ENCODE measurements at places on chromosomes 6 and 20.

- no peak for DNase-seq
Measured at GRCh38 chr6:134908906-134909516, 40.9 kb downstream of the ALDH8A1 start.

DNA sequence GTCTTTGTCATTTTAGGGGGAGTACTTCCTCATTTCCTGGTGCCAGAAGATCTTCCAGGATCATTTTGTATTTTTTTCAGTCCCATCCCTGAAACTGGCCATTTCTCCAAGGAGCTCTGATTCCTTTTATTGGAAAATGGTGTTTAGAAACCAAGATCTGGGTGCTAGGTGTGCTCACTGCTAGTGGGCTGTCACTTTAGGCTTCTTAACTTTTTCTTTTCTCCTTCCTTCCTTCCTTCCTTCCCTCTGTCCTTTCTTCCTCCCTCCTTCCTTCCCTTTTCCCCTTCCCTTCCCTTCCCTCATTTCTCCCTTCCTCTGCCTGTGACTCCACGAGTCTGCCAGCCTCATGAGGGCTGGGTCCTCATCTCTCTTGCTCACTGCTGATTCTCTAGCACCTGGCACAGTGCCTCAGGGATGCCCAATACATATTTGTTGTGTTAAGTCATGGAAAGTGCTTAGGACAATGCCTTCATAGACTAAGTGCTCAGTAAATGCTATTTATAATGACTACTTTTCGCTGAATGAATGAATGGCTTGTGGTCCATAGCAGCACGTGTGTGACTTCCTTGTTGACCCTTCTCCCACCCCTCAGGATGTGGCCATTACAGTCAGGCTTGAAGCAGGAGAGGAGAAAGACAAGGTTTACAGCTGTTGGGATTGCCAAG, 36.9 kb downstream of the APCDD1L start:
- DNase-seq: no peak

DNA sequence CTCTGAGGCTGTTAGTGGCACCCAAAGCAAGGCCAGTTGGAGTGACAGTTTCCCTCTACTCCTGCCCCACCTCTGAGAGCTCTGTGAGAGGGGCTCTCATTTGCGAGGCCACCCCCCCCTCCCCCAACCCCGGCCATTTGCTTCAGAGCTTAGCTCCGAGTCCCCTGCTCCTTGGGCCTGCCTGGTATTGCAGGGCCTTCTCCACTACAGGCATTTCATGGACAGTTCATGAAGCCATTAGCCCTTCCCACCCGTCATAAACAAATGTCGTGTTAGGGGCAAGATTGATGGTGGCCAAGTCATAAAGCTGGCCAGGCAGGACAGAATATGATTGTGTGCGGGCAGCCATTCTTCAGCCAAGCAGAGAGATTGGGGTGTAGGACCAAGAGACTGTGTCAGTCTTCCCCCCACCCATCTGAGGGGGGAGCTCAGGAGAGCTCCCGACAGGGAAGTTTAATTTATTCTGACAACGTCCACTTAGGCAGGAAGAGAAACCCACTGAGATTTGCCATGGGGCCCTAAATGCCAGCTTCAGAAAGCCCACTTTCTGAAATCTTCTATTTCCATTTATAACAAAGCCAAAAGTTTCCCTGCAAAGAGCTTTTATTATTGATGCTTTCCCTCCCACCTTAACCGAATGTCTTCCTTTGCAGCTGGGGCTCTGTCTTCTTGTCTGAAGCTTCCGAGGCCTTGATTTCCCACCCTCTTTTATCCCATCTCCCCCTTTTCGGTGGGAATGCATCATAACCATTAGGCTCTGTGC, 7.2 kb downstream of the FOXC1 start:
- DNase-seq: no peak

- DNase-seq: no peak
Measured at GRCh38 chr6:31528307-31528777, 420 bp upstream of the MCCD1 start.

- no peak for DNase-seq
Measured at GRCh38 chr6:81834141-81834681, 81.7 kb upstream of the TENT5A start.

GRCh38 chr20:62282877-62283503, 19.8 kb upstream of the ADRM1 start:
- no peak for DNase-seq

- DNase-seq: no peak
Measured at GRCh38 chr6:107535626-107536025, 45.7 kb downstream of the SOBP start.

DNA sequence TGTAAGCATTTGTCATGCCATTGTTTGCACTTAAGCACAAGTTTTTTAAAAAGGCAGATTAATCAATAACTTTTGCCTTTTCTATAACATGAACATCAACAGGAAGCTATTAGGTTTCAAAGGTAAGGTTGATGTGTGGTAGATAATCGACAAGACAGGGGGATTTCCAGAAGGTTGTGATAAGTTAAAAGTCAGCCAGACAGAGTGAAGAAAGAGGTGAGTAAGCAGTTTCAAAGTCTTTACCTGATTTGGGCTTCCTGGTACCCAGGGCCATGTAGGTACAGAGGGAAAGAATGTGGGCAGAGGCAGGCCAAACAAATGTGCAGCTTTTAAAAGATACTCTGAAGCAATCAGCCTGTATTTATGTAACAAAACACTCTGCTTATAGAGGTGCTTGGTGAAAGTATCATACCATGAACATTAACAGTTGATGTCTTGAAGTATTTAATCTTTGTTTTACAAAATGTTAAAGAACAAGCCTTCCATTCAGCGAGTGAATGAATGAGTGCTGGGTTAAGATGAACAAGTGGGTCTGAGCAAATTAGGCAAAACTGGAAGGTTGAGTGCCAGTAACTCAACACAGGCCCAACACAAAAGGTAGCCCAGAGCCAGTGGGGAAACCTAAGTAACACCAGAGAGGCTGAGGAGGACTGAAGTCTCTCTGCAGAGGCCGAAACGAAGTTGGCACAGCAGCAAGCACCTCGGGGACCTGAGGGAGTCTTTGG, 60.2 kb downstream of the LRRC1 start:
- DNase-seq: no peak

DNA sequence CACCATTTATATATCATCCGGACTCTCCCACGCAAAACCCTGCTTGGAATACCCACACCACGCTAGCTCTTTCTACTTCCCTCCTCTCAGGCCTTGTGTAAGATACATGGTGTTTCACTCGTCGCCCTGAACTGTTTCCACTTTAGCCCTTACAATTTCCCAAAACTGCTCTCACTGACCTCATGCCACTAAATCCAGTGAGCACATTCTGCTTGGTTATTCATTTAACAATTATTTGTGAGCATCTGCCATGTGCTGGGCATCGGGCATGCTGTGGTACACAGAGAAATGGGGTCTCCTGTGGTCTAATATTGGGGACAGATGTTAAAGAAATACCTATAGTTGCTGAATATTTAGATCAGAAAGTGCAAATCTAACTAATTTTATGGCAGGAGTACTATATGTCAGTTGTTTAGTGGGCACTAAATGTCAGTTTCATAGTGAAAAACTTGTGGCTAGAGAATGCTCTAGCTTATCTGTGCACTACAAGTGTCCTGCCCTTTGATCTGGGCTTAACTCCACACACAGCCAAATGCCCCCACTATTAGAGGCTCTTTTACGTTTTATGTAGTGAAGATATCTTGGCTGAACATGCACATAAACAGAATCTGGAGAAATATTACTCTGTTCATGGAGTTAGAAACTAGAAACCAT, 41.0 kb downstream of the PLEKHG1 start:
- no peak for DNase-seq

- DNase-seq: no peak
Measured at GRCh38 chr20:13325033-13325432, 104.0 kb downstream of the ISM1 start.

DNA sequence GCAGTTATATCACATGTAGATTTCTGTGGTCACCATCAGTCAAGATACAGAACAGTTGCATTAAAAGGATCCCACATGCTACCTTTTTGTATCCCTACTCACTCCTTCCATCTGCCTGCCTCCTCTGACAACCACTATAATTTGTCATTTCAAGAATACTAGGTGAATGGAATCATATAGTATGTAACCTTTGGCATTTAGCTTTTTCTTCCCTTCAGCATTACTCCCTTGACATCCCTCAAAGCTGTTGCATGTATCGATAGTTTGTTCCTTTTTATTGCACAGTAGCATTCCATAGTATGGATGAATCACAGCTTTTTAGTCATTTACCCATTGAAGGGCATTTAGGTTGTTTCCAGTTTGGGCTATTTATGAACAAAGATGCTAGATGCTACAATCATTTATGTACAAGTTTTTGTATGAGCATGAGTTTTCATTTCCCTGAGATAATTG, 26.1 kb downstream of the NCOA7 start:
- DNase-seq: no peak

DNA sequence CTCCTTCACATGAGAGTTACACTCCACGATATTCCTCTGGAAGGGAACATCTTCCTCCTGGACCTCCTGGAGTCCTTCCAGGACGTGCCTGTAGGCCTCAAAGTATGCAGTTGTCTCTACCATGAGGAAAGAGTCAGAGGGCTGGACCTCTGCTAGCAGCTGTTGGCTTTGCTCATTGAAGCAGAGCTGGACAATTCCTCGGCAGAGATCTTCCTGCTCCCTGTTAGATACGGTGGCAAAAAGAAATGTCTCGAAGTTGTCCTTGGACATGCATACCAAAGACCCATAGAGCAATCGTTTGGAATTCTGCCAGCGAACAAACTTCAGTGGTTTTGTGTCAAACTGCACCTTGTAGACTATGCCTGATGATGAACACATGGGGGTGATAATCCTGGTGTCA, 7.7 kb downstream of the ZNFX1 start:
- no peak for DNase-seq

DNA sequence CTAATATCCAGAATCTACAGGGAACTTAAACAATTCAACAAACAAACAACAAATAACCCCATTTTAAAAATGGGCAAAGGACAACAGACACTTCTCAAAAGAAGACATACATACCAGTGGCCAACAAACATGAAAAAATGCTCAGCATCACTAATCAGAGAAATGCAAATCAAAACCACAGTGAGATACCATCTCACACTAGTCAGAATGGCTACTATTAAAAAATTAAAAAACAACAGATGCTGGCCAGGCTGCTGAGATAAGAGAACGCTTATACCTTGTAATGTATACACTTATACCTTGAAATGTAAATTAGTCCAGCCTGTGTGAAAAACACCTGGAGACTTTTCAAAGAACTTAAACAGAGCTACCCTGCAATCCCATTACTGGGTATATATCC, 166.8 kb downstream of the IBTK start:
- DNase-seq: no peak

DNA sequence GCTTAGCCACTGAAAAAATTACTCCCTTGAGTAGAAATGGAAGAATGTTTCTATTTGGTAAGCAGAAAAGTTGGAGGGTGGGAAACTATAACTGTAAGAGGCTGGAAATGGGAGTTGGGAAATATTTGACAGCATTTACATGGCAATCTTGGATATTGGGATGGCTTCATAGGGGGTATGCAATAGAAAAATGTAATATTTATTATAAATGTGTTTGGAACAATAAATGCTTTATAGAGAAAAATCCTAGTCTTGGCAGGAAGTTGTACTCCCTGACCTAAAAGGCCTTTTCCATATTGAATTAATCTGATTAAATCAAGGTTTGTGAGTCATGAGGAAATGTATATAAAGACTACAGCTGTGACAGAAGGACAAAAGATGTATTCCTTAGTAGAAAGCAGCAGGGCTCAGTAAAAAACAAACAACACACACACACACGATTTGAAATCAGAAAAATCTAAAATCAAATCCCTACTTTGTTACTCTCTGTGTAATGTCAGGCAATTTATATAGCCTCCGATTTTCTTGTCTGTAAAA, 272.3 kb downstream of the CD109 start:
- no peak for DNase-seq

- peak; percentile 28 for DNase-seq
Measured at GRCh38 chr6:144064402-144065212, 30.8 kb downstream of the SF3B5 start.

GRCh38 chr6:1390133-1390945, 963 bp downstream of the FOXF2 start:
- no peak for DNase-seq

DNA sequence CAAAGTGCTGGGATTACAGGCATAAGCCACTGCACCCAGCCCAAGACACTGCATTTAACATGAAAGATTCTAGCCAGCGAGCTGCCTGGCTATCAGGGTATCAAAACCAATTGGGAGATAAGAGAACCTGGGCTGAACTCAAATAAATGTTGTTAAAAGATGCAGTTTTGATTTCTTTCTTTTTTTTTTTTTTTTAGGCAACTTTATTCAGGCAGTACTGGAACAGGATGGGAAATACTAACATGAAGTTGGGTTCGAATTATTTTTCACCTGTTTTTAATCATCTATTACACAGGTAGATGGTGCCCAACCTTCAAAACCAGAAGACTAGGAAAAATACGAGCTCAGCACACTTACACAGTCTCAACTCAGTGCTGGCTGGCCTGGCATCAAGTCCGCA, 63.7 kb downstream of the TRERF1 start:
- no peak for DNase-seq

GRCh38 chr6:85494547-85495536, 45.0 kb downstream of the NT5E start:
- DNase-seq: no peak

- DNase-seq: no peak
Measured at GRCh38 chr20:22800129-22800528, 215.8 kb upstream of the FOXA2 start.

- DNase-seq: no peak
Measured at GRCh38 chr6:111980143-111980542, 73.8 kb upstream of the CCN6 start.

GRCh38 chr20:25290646-25291431, 43.0 kb downstream of the PYGB start:
- no peak for DNase-seq

- DNase-seq: no peak
Measured at GRCh38 chr20:24836041-24836533, 113.0 kb upstream of the CST7 start.

GRCh38 chr6:125471667-125472066, 169.9 kb upstream of the HDDC2 start:
- DNase-seq: no peak

DNA sequence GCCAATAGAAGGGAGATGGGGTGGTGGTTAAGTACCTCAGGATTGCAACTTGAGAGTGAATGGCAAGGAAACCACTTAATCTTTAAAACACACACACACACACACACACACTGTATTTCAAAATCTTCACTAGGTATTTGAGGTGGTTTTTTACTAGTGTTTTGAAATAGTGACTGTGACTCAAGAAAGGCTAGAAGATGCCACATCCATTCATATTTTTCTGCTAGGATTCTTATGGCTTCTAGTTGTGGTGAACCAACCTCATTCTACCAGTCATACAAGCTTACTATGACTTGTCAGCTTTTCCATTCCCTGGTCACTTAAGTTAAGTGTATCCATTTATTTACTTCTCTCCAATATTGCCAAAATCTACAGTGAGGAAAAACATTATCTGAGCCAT, 519.4 kb upstream of the JAG1 start:
- no peak for DNase-seq

DNA sequence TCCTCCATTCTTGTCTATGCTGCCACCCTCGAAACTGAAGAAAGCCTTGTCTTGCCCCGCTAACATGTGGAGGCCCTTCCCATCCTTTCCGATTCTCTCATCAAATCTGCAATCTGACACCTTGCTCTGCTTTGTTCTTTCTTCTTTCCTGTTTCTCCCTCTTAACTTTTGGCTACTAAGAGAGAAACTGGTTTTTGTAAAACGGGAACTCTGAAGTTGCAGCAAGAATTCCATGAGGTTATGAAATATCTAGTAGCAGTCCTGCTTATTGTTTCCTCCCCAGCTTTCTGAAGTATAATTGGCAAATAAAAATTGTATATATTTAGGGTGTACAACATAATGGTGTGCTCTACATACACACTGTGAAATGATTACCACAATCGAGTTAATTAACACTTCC, 80.2 kb downstream of the MAP7 start:
- DNase-seq: no peak

- DNase-seq: no peak
Measured at GRCh38 chr6:15825332-15825930, 162.6 kb upstream of the DTNBP1 start.
